ENCODE measurements at places on chromosomes 5 and 9. TPM values are rescaled to one million over a fixed set of nuclear protein-coding genes. Genes with fewer than 3 reads are reported as not detected.

FBP1 gene
- not detected for total RNA-seq

LAMC3 gene
- 0.02 TPM for total RNA-seq

ADCY2 gene
- not detected for total RNA-seq

FAM78A gene
- 105 TPM for total RNA-seq

TYRP1 gene
- total RNA-seq: not detected

TMC1 gene
- total RNA-seq: 0.27 TPM

PAM gene
- 35.4 TPM for total RNA-seq

PTPRD gene
- total RNA-seq: not detected

EGFLAM gene
- total RNA-seq: not detected
